ENCODE measurements at places on chromosomes 7 and 10.

GRCh38 chr7:135001390-135002165 is 15.3 kb downstream of the AGBL3 start:
- DNase-seq = no peak

DNA sequence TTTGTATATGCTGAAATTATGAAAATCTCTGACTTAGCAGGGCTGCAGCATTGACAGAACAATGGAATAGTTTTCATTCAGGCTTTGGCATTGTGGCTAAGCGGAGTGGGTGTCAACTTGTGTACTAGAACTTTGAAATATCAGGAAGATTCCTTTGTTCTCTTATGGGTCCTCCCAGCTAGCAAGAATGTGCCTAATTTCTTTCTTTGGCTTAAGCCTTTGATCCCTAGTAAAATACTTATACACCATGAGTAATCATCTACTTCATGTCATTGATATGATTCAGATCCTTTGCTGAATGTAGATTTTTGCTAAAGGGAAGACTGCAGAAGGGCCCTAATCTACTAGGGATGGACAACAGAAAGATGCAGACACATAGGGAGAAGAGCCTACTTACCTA is 6.2 kb downstream of the AVL9 start:
- no peak for DNase-seq

DNA sequence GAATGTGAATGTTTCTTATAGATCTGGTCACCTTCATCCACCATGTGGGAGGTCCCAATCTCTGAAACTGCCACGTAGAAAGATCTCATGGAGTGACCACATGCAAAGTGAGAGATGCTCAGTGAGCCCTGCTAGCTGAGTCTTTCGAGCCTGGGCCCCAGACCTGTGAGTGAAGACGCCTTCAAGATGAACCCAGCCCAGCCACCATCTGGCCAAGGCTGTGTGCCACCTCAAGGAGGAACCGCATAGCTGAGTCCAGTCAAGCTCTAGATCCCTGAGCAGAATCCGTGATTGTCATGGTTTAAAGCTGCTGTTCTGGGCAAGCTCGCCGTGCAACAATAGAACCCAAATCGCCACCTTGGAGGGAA is 20.2 kb upstream of the PPIF start:
- DNase-seq = no peak

DNA sequence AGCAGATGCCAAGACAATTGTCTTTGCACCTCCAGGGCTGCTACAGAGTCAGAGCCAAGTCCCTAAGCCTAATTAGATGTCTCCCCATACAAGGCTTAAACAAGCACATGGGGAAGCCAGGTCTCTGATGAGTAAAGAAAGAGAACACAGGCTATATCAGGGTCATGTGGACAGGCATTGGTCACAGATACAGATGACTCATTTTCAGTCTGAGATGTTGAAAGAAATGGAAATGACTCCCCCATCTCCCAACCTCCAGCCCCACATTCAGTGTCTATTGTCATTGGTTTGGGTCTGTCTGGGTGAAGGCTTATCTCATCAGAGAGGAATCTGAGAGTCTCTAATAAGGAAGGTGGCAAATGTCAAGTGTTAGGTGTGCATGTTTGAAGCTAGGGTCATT is 290.1 kb upstream of the KIAA1217 start:
- no peak for DNase-seq

- DNase-seq = no peak
These were observed 58.1 kb downstream of the DMBT1 start for GRCh38 chr10:122618461-122619165.

GRCh38 chr7:47785923-47786556 is 162.2 kb downstream of the PKD1L1 start:
- no peak for DNase-seq

- DNase-seq = no peak
These were observed 2.5 kb upstream of the BUB3 start for GRCh38 chr10:123151737-123152135.

Data from cortex of kidney (tissue), 1 donor.